ENCODE measurements at places on chromosomes 2 and 18.

GRCh38 chr2:234363647-234364294 is 133.1 kb downstream of the ARL4C start:
- no peak for DNase-seq

DNA sequence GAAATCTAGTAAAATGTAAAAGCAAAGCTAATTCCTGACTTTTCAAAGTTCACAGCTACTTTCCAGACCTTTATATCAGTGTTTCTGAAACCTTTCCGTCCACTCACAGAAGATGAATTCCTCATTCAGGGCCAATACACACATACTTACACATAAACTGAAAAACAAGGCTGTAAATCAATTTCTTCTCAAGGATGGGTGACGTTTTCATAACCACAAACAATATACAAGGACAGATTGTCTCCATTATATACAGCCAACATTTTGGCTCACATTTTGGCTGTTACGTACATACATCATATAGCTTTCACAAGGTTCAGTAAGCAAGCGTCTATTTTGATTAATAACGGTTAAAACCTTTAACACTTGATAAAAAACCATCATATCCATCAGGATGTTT is 1.4 kb downstream of the RPRD1A start:
- no peak for DNase-seq

GRCh38 chr2:160651416-160652200 is 158.0 kb upstream of the RBMS1 start:
- no peak for DNase-seq

- no peak for DNase-seq
Measured at GRCh38 chr2:64232266-64232665, 88.0 kb upstream of the PELI1 start.

DNA sequence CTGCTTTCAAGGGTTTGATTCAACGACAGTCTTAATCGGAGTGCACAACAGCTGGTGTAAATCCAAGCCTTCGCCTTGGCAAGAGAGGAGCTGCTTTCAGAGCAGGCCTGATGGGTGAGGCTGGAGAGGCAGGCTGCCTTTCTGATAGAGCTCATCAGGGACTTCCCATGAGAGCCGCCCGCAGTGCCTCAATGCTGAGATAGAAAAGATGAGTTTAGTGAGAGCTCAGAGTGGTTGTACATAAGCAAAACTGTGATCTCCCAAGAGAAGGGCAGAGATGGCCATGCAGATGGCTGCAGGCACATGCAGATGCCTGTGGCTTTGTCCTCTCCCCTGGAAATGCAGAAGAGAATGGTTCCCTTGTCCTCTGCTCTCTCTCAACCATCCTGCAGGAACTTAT is 122.1 kb downstream of the ARL4C start:
- DNase-seq = no peak

GRCh38 chr2:18777250-18777812 is 188.0 kb upstream of the NT5C1B start:
- DNase-seq = no peak

GRCh38 chr2:197158591-197159550 is 151.7 kb downstream of the ANKRD44 start:
- no peak for DNase-seq

GRCh38 chr2:140308706-140309105 is 1528.5 kb upstream of the NXPH2 start:
- DNase-seq = no peak

- no peak for DNase-seq
Measured at GRCh38 chr2:143617803-143618415, 488.7 kb downstream of the ARHGAP15 start.

DNA sequence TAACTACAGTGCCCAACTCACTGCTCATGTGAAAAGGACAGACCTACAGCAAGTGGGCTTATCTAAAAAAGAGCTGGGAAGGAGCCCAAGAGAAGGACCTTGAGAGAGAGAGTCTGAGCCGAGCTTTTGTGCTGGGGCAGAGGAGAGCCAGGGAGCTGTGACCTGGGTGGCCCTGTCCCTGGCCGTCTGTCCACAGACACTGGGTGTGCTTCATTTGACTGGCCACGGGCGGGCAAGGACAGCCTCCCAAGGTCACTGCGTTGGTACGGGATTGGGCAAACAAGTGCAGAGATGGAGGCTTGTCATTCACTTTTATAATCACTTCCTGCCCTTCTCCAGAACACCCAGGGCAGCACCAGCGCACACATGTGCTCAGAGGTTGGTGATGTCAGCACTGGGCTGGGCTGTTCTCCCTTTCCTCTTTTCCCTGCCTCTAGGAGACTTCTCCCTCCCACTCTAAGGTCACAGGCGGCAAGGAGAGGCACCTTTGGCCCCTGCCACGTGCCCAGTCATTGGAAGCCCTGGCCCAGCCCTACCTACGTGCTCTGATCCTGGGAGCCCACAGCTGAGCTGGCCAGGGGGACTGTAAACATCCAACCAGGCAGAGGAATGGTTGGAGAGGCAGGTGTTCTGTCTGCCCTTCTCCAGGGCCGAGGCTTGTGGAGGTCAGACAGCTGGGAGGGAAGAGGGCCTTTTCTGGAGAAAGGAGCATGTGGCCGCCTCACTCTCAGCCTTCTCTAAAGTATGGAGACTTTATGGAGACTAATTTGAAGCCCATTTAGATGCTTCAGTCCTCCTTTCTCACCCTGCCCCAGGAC is 6.4 kb upstream of the PSD4 start:
- DNase-seq = no peak

- DNase-seq = no peak
Measured at GRCh38 chr2:34570266-34570872, 971.3 kb upstream of the FAM98A start.

- no peak for DNase-seq
Measured at GRCh38 chr2:241330616-241330981, 14.9 kb downstream of the SEPTIN2 start.

GRCh38 chr2:134132490-134132857 is 121.4 kb upstream of the MGAT5 start:
- no peak for DNase-seq

- no peak for DNase-seq
Measured at GRCh38 chr18:24153397-24153796, 14.5 kb downstream of the CABYR start.

DNA sequence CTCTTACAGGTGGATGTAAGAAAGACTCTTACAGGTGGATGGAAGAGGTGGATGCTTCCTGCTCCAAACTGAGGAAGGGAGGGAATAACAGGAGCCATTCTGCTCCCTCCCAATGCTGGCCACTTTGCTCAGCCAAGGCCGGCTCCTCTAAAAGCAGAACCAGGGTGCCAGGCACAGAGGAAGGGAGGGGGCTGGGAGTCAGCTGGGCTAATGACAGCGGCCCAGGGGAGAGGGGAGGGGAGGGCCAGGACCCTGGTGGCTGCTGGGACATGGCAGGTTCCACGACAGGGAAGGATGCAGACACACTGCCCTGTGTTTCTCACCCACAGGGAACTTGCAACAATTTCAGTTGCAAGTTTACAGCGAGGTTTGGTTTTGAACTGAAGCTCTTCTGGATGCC is 173.4 kb downstream of the ANAPC1 start:
- no peak for DNase-seq

DNA sequence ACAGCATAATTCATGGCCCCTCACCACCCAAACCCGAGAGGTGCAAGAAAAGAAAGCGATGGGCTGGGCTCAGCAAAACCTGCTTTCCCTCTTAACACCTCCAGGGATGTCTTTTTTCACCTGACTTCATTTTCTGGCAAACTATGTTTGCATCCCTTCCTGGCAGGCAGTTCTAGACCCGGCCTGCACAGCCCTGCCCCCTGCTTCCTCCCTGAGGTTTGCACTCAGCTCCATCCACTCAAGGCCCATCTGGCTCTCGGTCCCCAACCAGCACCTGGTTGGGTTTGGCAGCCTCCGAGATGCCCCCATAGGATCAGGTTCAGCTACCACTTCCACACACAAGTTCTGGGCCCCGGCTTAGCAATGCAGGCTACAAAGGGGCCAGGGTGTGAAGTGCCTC is 185.7 kb downstream of the SMAD7 start:
- no peak for DNase-seq

- no peak for DNase-seq
Measured at GRCh38 chr2:32172870-32173269, 7.2 kb downstream of the SLC30A6 start.

DNA sequence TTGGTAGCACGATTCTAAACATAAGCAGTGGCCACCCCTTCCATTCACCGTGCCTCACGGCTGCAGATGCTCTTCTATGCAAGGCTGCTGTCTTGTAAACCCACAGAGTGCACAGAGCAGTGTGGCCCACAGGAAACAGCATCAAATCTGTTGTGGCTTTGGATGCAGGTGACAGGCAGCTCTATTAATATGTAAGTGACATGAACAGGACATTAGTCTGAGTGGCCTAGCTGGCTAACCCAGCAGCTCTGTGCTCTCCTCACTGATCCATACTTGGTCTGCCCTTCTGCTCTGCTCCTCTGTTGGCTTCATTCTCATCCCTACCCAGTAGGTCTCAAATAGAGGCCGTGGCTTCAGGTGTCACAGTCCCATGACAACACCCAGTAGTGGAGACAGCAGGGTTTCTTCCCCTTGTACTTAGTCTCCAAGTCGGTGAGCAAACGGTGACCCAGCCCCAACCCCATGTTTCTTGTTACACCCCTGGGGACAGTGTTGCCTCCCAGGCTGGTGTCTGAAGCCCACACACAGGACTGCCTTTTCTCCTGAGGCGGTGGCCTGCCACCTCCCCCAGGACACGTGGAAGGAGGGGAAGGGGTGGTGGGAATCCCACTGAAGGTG is 5.8 kb downstream of the SH3RF3 start:
- no peak for DNase-seq

- no peak for DNase-seq
Measured at GRCh38 chr2:129587426-129588064, 391.9 kb upstream of the RAB6C start.

DNA sequence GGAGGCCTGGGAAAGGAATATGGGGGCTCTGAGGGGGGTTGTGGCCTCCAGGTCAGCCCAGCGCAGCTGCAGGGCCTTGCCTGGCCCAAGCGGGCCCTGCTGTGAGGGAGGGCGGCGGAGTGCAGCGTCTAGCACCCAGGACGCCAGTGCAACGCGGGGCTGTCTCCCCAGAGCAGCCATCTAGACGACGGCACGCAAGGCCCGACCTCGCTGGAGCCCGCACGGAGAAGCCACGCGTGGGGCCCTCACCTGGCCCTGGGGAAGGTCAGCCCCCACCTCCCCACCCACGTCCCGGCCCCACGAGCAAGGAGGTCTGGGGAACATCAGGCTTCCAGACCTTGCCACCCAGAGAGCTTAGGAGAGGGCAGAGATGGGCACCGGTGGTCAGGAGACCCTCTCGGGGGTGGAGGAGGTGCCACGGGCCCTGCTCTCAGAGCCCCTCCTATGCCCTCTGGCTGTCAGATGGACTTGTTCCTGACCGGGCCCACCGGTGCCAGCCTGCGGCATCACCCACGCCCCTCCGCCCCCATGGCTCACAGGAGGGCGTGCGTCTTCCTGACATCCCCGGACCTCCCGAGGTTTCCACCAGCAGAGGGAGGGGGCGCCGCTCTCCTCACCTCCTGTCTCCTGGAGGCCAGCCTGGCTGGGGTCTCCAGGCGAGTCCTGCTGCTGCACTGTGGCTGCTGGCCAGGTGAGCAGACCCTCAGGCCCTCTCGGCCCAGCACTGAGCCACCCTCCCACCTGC is 17.0 kb downstream of the GPR35 start:
- no peak for DNase-seq

- DNase-seq = no peak
Measured at GRCh38 chr2:172079838-172080640, 5.3 kb upstream of the DLX1 start.

- DNase-seq = no peak
Measured at GRCh38 chr2:145597809-145598208, 1077.9 kb upstream of the ZEB2 start.

- no peak for DNase-seq
Measured at GRCh38 chr2:221708902-221709301, 136.8 kb upstream of the EPHA4 start.

Data from stimulated activated CD4-positive, alpha-beta T cell treated with anti-CD3 and anti-CD28 coated beads, Interleukin-15, amount 100 ng/mL, for 1 hour (primary cell).